Suprapubic skin (tissue), 4 donors: ENCODE measurements at places on chromosomes 1 and 21. TPM values are rescaled to one million over a fixed set of nuclear protein-coding genes. Genes with fewer than 3 reads are reported as not detected.

The ZFYVE9 gene
- 29.5 TPM for total RNA-seq

The TMEM63A gene
- total RNA-seq = 162 TPM

The TSPEAR gene
- 0.59 TPM for total RNA-seq

The LCE3D gene
- total RNA-seq = 27.1 TPM

The C4BPA gene
- not detected for total RNA-seq

- no peak for DNase-seq
Measured at GRCh38 chr1:160767395-160768294, 28.3 kb upstream of the LY9 start.

DNA sequence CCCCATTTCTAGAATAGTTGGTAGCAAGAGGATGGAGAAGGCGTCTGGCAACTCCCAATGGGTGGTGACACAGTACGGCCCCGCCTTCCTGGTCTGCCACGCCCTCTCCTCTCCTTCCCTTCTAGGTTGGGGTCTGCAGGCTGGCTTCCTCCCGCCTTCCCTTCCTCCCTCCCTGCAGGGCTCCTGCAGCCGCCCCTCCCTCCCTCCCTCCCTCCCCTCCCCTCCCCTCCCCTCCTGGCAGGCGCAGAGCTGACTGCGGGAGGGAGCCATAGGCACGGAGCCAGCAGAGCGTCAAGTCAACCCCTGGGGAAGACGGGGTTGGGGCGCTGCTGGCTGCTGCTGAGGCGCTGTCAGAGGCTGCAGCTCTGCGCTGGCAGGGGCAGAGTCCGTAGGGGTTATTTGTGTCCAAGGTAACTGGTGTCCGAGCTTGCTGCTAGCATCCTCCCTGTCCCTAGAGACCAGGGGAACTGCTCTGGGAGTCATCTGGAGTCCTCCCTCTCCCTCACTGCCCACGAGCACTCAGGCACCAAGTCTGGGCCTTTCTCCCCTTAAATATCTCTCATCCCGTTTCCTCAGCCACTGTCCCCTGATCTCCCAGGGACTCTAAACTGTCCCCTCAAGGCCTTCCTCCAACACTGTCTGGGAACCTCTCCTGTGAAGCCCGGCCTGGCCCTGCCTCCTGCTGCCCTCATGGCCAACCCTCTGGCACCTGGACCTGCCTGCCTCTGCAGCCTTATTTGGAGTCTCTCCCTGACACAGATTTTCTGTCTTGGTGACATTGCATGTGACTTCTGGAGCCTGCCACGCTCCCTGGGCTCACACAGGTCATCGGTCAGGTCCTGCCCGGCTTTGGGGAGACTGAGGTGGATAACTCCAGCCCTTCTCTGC is 57.4 kb upstream of the ACOT11 start:
- no peak for DNase-seq

DNA sequence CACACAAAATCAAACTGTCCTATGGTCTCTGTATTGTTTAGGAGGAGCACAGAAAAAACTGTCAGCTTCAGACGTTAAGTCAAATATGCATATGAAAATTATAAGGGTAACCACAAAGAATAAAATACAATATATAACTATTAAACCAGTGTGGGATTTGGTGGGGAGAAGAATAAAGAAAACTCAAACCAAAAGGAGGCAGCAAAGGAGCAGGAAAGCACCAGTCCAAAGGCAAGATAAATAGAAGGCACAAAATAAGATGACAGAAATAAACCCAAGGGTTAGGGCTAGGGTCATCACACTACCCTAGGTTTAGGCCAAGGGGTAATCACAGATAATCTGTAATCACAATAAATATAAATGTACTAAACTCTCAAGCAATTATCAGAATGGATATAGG is 32.8 kb downstream of the DLGAP3 start:
- no peak for DNase-seq

- DNase-seq = no peak
Measured at GRCh38 chr1:154955039-154955717, 721 bp downstream of the PBXIP1 start.

DNA sequence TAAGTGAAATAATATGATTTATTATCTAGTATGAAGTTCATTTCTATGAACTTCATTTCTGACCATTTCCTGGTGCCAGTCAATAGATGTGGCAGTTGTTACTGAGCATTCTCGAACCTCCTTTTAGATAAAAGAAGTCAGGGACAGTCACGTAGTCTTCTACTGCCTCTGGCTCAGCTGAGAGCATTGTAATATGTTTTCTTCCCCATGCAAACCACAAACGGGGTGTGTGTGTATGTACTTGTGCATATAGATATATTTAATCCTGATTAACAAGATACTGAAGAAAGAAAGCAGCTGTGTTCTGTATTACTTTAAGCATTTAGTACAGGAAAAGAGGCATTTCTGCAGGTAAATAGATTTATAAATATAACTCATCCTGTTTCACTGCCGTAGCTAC is 21.6 kb downstream of the ZNF684 start:
- DNase-seq = no peak

GRCh38 chr1:75937034-75937433 is 4.8 kb upstream of the ASB17 start:
- no peak for DNase-seq

- no peak for DNase-seq
Measured at GRCh38 chr1:89987159-89987819, 7.6 kb upstream of the ZNF326 start.

GRCh38 chr1:34918977-34919561 is 10.4 kb downstream of the DLGAP3 start:
- no peak for DNase-seq

DNA sequence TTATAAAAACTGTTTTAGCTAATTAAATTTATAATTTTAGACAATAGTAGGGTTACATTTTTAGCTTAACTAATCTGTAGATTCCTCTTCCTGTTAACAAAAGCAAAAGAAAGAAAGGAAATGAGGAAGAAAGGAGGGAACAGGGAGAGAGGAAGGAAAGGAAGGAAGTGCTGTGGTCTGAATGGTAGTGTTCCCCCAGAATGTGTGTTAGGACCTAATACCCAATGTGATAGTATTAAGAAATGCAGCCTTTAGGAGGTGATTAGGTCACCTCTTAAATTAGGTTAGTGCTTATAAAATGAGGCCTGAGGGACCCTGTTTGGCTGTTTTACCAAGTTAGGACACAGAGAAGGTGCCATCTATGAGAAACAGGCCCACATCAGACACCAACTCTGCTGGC is 136.9 kb upstream of the SAMSN1 start:
- DNase-seq = no peak

DNA sequence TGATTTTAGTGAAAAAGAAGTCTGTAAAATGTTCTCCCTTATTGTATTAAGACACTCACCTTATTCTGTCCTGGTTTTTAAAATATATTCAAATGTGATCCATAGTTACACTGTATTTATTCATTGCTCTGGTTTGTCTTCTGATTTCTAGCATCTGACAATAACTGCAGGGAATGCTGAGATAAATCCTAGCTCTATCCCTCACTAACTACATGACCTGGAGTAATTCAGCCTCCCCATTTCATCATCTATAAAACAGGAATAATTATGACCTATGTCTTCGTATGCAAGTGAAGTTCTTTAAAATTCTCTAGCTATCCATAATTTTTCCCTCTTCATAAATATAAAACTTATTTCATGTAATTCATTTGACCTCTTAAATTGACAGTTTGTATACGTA is 104.0 kb upstream of the ESRRG start:
- no peak for DNase-seq

DNA sequence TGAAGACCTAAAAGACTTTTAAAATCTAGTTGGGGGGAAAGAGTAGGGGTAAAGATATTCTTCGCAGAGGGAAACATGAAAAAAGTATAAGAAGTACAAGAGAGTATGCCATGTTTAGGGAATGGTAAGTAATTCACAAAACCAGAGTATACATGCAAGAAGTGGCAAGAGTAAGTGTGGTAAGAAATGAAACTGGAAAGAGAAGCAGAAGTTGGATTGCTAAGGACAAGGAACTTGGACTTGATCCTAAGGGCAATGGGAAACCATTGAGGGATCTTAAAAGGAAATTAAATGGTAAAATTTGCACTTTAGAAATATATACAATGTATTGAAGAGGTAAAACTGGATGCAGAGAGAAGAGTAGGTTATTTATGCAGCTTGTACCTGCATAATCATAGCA is 9.2 kb upstream of the ZNF644 start:
- DNase-seq = no peak
